ENCODE measurements at places on chromosomes 2 and 18.

DNA sequence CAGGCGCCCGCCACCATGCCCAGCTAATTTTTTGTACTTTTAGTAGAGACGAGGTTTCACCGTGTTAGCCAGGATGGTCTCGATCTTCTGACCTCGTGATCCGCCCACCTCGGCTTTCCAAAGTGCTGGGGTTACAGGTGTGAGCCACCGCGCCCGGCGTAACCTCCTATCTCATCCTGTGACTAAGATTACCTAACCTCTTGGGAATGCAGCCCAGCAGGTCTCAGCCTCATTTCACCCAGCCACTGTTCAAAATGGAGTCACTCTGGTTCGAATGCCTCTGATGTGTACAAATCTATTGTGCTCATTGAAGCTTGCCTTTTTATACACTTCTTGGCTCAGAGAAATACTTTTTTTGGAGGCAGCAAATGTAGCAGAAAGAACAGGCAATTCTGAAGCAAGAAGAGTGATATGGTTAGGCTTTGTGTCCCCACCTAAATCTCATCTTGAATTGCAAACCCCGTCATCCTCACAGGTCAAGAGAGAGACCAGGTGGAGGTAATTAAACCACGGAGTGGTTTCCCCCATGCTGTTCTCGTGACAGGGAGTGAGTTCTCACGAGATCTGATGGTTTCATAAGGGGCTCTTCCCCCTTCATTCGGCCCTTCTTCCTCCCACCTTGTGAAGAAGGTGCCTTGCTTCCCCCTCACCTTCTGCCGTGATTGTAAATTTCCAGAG, 60.6 kb downstream of the SLC4A3 start:
- DNase-seq = no peak

- no peak for DNase-seq
Measured at GRCh38 chr2:206846981-206847834, 81.8 kb downstream of the FASTKD2 start.

GRCh38 chr2:234829074-234829455, 122.8 kb upstream of the SH3BP4 start:
- no peak for DNase-seq

DNA sequence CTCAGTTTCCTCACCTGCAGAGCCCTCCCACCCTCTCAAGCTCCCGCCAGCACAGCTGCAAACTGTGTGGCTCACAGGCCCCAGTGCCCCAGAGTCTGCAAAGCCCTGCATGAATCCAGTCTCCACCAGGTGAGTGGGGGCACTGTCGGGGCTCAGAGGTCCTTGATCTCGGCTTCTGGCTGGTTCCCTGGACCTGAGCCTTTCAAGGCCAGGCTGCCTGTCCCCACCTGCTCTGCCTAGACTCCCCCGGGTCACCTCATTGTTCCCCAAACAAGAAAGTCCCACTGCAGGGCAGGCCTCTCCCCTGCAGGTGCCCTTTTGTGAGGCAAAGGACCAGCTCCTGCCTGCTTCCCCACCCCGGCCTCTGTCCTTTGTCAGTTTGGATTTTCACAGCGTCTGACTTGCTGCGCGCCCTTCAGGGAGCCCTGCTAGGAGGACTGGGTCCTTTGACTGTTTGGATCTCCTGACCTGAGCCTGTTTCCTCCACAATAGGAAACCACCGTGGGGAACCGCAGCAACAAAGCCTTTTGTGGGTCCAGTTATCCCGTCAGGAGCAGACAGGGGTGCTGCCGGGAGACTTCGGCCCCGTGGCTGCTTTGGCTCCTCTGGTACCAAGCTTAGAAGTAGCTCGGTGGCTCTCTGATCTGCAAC, 200.5 kb upstream of the HDAC4 start:
- DNase-seq = no peak

GRCh38 chr2:235979753-235980435, 188.3 kb downstream of the GBX2 start:
- DNase-seq = no peak

GRCh38 chr2:65357959-65358294, 74.5 kb downstream of the SPRED2 start:
- DNase-seq = peak; percentile 45

DNA sequence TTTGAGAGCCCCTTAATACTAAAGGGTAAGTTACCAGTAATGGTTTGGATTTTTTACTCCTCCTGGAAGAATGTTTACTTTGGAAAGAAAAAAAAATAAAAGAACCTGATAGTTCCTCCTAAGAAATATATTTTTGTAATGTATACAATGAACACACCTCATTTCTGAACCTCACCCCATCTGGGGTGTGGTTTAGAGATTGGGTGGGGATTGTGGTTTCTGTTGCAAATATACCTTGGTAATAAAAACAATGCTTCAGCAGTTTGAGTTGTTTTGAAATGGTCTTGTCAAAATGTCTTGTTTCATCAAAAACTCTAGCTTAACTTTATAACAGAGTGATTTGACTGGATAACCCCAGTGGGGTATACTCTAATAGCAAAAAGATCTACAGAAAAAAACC, 448.9 kb upstream of the MEIS1 start:
- no peak for DNase-seq

Data from activated CD4-positive, alpha-beta T cell treated with anti-CD3 and anti-CD28 coated beads, Interleukin-2, Interleukin-6, amounts not matched to agents 100 ng/mL and 50 ng/mL, durations not matched to agents 16 hours and 8 hours (primary cell).